ENCODE measurements at places on chromosomes 7 and 10.

DNA sequence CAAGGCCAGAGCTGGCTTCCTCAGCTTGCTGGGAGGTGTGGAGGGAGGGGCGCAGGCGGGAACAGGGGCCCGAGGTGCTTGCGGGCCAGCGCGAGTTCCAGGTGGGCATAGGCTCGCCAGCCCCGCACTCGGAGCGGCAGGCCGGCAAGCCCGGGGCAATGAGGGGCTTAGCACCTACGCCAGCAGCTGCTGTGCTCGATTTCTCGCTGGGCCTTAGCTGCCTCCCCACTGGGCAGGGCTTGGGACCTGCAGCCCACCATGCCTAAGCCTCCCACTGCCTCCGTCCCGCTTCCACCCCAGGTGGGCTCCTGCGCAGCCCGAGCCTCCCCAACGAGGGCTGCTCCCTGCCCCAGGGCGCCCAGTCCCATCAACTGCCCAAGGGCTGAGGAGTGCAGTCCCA lies 25.9 kb upstream of the MAT1A start:
- no peak for DNase-seq

DNA sequence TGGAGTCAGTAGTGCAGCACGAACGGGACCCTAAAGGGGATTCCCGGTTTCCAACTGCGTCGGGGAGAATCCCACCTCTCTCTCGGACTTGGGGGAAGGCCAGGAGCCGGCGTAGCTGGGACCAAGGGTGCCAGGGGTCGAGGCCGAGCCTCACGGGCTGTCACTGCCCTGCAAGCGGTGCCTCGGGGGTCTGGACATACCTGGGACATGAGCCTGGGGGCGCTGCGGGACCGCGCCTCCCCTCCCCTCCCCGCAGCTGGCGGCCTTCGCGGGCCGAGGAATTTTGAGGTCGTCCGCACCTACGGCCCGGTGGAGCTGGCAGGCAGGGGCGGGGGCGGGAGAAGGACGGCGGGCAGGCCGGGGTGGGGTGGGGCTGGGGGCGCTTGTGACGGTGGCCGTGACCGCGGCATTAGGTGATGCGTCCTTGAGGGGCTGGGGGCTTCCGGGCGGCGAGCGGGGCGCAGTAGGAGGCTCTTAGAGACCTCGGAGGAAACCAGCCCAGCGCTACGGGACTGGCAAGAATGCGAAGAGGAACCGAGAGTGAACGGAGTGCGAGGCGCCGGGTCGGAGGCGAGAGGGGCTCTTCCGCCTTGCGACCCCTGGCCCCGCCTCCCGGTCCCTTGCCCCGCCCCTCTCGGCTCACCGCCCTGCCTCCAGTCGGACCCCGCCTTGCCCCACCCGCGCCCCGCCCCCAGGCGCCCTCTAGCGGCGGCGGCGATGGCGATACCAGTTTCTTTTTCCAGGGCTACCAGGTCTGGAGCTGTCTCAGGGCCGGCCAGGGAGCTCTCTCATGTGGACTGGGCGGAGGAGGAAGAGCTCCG lies 48.3 kb downstream of the NPVF start:
- peak; percentile 100 for DNase-seq

- no peak for DNase-seq
Measured at GRCh38 chr7:98105942-98106544, 619 bp upstream of the LMTK2 start.

GRCh38 chr7:116575853-116576252 lies 51.0 kb downstream of the CAV1 start:
- no peak for DNase-seq

DNA sequence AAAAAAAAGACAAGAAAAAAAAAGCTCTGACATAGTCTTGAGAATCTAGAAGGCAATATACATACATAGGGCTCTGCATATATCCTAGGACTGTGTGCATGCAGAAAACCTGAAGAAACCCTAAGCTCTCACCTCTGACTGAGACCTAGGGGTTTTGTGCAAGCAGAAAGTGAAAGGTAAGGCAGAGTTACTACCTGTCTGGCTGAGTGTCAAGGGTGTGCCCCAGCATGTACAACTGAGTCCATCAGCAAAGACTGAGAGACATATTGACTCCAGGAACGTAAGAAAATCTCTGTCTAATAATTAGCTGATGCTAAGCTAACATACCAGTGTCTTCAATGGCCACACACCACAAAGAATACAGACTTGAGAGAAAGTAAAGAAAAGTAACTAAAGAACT lies 16.3 kb upstream of the HNRNPH3 start:
- DNase-seq: no peak

- DNase-seq: no peak
Measured at GRCh38 chr7:105775580-105775979, 100.8 kb downstream of the ATXN7L1 start.

- DNase-seq: no peak
Measured at GRCh38 chr7:82230811-82231581, 212.6 kb downstream of the CACNA2D1 start.

DNA sequence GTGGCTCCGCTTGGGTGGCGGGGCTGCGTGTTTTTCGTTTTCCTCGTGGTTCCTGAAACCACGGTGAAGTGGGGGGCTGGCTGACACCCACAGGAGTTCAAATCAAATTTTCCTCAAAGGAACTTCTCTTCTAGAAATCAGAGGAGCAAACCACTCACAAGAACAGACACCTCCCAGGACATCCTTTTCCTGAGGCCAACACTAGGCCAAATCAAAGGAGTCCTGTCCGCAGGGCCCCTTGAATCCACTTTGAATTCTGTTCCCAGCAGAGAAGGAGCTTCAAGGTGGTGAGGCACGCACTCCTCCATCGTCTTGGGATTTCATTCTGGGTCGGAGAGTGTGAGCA lies 29.9 kb upstream of the ZNF273 start:
- DNase-seq: no peak

DNA sequence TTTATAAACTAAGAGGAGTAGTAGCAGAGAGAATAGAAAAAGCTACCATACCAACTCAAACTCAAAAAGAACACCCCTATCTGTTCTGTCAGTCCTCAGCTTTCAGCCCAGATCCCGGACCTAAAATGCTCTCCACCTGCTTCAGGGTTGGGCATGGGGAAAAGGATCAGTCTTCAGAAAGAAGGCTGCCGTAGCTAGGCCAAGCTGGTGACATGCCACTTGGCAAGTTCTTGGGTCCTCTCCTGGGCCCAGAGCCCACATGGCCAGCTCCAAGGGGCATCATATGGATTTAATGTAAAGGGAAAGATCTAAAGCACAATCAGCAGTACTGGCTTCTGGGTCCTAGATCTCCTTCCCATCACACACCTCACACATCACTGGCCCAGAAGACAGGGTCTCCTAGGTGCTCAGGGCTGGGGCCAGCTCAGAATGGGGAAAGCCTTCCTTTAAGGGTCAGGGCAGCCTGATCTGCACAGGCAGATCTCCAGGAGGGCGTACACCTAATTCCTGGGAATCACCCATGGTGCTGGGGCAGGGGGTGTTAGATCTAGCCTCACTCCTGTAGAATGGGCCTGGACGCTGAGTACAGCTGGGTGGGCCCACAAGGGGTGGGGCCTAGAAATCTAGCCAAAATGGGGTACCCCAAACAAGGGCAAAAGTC lies 2.5 kb downstream of the VAX1 start:
- no peak for DNase-seq

GRCh38 chr7:66668677-66669076 lies 40.0 kb downstream of the KCTD7 start:
- no peak for DNase-seq

- DNase-seq: no peak
Measured at GRCh38 chr10:23094786-23095403, 484 bp upstream of the MSRB2 start.

GRCh38 chr10:5762531-5762930 lies 50.7 kb downstream of the GDI2 start:
- DNase-seq: no peak

- no peak for DNase-seq
Measured at GRCh38 chr7:131336956-131337355, 9.3 kb downstream of the MKLN1 start.

DNA sequence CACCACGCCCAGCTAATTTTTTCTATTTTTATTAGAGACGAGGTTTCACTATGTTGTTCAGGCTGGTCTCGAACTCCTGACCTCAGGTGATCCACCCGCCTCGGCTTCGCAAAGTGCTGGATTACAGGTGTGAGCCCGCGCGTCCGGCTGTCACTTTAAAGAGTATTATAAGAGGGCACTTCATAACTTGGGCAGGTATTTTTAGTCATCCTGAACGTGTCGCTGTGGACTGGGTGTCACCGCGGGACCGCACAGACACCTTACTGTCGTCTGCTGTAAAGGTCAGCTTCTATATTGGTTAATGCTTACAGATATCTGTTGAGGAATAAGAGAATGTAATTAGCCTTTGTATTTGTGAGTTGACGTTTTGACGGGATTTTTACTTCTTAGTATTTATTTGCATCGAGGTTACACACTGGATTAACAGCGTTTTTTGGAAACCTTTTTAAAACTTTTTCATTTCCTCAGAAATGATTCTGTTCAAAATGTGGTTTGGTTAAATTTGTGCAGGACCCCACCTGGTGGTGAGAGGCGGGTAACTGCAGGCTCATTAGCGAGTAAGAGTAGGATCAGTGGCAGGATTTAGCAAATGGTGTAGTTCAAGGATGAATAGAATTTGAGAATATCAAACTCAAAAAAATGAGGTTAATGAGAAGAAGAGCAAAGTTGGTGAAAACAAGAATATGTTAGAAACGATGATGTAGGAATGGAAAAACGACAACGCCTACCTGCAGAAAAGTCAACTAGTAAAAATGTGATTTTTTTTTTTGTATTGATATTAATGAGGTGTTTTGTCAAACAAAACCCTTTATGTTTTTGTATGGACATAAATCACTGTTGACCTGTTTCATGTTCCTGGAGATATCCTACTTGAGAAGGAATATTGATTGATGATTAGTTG lies 3.2 kb downstream of the DNAJB6 start:
- DNase-seq: peak; percentile 67

DNA sequence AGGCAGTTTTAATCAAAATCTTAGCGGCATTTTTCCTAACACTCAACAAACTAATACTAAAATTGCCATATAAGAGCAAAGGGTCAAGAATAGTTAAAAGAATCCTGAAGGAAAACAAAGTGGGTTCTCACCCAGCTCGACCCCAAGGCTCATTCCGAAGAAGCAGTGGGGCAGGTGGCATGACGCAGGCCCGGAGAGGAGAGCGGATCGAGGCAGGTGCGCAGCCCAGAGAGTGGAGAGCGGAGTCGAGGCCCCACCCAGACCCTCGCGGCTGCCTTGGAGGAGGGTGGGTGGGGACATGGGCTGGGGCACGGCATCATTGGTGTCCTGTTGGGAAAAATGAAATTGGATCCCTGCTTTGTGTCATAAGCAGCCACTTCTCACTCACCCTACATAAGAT lies 109.8 kb downstream of the INPP5A start:
- no peak for DNase-seq

DNA sequence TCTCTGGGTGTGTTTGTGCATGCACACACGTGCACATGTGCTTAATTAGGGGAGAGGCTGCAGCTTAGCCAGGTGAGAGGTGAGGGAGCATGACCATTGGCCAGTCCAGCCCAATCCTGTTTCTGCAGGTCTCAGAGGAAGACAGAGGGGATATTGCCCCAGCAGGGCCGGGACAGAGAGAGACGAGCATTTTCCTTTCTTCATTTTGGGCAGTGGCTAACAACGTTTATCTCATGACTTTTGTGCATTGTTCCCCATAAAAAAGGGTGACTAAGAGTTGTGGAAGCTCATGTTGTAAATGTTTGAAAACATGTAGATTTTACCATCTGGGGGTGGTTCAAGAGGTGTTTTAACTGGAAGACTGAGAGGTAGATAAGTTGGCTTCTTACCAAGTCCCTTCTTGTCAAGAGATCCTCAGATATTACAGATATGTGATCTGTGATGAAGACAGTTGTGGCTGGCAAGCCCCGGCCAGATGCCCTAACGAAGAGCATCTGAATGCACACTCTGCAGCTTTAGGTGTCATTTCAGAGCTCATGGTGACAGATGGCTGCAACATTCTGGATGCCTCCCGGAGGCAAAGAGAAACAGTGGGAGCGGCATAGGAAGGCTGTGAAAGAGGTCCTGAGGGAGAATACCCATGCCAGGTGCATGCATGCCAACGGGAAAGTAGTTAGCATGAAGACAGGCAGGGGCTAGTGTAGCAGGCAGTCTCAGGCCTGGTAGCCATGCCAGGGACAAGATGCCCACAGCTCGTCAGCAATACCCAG lies 16.7 kb upstream of the DMBT1 start:
- DNase-seq: no peak

DNA sequence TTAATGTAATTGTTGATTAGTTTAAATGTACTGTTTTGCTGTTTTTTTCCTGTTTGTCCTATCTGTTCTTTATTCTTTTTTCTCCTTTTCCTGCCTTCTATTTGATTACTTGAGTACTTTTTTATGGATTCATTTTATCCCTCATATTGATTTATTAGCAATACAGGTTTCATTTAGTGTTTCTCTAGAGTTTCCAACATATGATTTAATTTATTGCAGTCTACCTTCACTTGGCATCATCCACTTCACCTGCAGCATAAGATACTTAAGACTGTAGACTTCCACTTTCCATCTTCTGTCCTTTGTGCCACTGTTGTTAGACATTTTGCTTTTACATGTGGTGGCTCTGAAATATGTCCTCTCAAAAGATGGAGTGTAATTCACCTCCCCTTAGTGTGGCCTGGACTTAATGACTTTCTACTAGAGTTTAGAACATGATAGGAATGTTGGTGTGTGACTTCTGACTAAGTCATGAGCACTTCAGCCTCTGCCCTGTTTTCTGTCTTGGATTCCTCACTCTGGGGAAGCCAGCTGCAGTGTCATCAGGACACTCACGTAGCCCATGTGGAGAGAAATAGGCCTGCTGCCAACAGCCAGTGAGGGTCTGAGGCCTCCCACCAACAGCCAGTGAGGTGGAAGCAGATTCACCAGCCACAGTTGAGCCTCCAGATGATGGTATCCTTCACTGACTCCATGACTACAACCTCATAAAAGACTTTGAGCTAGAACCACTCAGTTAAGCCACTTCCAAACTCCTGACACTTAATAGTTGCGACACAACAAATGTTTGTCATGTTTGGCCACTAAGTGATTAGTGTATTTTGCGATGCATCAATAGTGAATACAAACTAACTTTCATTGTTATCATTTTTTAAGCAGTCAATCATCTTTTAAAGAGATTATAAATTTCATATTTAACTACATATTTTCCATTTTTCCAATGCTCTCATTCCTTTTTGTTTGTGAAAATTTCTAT lies 643.5 kb upstream of the DPP6 start:
- DNase-seq: no peak

- no peak for DNase-seq
Measured at GRCh38 chr7:132739271-132739955, 163.1 kb upstream of the PLXNA4 start.

Measured in nephron progenitor cell (in vitro differentiated cells).